ENCODE measurements at places on chromosomes 2 and 18.

GRCh38 chr2:134139611-134140010, 114.3 kb upstream of the MGAT5 start:
- no peak for DNase-seq

GRCh38 chr18:59065684-59066083, 74.0 kb upstream of the SEC11C start:
- no peak for DNase-seq

- DNase-seq, result no peak
Measured at GRCh38 chr2:8086357-8086756, 595.5 kb upstream of the ID2 start.

- DNase-seq, result no peak
Measured at GRCh38 chr2:15527074-15527739, 33.9 kb downstream of the NBAS start.

DNA sequence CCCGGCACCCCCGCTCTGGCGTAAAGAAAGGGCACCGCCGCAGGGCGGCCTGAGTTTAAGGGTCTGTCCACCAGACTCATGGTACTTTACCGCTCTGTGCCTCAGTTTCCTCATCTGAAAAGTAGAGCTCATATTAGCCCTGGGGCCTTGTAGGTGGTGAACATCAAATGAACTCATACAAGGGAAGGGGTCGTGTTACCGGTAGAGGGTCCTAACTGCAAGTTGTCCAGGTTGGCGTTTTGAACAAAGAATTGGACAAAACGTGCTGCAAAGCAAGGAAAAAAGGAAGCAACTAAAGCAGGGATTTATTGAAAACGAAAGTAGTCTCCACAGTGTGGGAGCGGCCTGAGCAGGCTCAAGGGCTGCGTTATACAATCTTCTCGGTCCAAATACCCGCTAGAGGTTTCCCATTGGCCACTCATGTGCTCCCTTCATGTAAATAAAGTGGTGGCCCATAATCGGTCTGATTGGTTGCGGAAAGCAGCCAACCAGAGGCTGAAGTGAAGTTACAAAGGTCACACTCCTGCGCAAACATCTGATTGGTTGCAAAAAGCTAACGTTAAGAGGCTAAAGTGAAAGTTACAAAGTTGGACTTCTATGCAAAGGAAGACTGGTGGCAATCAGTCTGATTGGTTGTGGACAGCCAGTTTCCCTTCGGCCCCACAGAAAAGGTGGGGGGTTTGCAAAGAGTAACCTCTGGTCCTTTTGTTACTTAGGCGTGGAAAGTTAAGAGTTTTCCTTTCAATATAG, 80.7 kb upstream of the LDLRAD4 start:
- no peak for DNase-seq

- DNase-seq, result no peak
Measured at GRCh38 chr18:28602391-28602790, 425.5 kb upstream of the CDH2 start.

- DNase-seq, result no peak
Measured at GRCh38 chr2:125516496-125517109, 1139.4 kb upstream of the GYPC start.

DNA sequence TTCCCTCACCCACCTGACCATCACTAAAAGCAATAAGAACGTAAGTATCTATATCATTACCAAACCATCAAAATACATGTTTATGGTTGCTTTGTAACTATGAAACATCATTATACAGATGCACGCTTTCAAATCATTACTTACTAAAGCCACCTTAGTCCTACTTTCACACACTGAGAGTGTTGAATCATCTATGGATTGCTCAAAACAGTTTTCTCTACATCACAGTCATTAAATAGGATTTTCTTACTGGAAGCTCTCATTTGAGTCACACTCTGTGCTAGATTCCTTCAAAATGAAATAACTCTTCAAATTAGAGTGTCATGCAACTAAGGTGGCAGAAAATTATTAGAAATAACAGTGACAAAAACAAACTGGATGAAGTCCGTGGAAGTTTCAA, 878.4 kb downstream of the CPS1 start:
- DNase-seq, result no peak

DNA sequence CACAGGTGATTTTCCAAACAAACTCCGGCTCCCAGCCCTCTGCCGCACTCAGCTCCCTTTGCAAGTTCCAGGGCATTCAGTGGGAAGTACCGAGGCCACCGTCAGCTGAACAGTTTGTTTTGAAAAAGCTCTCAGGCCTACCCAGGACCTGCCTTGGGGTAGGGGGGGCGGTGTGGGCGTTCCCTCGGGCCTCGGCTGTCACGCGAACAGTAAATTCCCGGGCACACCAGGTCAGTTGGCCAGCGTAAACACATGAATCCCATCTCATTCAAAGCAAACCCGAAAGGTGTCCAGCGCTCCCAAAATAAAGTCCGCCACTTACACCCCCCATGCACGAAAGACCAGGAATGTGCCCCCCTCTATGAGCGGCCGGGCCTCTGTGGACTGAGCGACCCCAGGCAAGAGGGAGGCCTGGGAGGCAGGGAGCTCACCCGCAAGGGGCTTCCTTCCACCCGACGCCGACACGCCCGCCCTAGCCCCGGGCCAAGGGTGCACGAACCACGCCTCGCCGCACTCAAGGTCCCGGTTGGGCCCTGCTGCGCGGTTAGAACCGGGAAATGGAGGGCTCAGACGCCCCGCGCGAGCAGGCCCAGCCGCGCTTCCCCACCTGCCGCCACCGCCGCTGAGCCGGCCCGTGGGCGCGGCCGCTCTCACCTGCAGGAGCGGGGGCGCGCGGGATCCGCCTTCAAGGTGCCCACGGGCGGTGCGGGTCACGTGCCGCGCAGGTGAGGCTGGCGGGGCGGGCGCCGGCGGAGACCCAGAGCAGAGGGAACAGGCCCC, at the start of gene WDSUB1:
TSS of gene WDSUB1 (minus strand) at position 775 of the 780 bp plus-strand sequence. CDS start 3,634 bp downstream, outside the sequence.
- no peak for DNase-seq

- no peak for DNase-seq
Measured at GRCh38 chr2:156435718-156436496, at the start of gene GPD2. GPD2 (plus strand) TSS chr2:156436379; CDS start chr2:156476106, 39,727 bp downstream.

- no peak for DNase-seq
Measured at GRCh38 chr2:240822280-240822847, 2.3 kb upstream of the KIF1A start.

DNA sequence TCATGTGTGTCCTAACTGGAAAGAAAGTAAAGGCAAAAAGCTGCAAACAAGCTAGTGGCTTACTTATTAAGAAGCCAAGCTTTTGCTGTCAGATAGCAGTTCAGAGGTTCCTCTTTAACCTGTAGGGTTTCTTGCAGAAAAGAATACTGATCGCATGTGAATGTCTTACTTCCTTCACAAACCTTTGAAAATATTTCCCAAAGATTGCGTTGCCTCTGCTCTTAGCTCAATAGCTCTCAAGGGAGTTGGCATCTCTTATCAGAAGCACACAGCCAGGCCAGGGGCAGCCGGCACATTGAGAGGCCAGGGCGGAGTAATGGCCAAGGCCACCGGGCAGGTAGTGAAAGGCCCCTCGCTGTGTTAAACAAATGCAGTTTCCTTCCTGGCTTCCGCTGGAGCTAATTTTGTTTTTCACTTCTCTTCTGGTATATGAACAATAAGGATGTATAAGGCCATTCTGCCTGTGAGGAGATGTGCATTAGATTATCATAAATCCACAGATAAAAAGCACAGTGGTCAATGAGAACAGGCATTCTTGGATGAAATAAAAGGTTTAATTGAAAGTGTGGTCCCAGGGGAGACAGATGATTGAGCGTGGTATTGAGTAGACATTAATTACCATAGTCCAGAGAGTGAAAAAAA, 542.4 kb upstream of the NRP2 start:
- no peak for DNase-seq

GRCh38 chr2:49309461-49309860, 155.1 kb upstream of the FSHR start:
- DNase-seq, result no peak

DNA sequence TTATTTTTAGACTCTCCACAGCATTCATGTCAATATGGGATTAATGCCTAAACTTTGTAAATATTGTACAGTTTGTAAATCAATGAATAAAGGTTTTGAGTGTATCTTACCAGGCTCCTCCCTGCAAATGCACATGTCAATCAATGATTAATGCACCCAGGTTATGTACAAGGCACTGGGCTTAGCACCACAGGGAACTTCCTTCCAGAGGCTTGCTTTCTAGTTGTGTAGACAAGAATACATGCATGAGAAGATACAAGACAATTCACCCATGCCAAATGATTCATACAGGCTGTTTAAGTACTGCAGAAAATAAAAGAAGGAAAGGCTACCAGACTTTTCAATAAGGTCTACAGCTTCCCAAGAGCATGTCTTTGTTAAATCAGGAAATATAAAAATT, 114.1 kb downstream of the MMADHC start:
- DNase-seq, result no peak

- DNase-seq, result no peak
Measured at GRCh38 chr2:167335541-167335992, 447.3 kb downstream of the XIRP2 start.

GRCh38 chr18:47601581-47602272, 328.7 kb downstream of the SMAD2 start:
- DNase-seq, result no peak

DNA sequence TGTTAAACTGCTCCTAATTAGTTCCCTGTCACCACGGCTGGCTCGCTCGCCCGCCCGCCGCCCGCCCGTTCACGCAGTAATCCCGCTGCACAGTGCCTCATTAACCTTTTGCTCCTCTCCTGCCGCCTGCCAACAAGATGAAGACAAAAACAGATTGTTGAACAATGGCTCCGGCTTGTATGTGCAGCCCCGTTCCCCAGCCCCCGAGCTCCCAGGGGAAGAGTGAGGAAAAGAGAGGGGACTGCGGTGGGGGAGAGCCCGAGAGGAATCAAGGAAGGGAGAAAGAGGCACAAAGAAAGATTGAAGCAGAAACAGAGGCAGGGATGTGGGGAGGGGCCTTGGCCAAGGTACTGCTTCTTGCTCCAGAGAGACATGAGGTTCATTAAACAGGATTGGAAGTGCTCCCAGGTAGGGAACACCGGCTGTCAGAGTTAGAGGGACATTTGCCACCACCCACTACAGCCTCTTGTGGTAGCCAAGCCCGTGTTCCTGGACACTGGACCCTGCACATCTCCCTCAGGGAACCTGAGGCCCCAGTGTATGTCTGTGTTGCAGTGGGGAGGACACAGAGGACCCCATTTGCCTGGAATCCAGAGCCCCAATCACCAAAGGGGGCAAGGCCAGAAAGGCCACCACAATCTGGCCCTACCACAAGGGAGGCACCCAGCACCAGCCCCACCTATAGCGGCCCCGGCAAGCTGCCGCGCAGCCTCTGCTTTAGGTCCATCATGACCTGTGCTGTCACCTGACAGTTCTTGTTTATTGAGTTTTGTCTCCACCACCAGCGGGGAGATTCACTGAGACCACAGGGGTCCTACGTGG, 38.1 kb downstream of the EMX1 start:
- no peak for DNase-seq

DNA sequence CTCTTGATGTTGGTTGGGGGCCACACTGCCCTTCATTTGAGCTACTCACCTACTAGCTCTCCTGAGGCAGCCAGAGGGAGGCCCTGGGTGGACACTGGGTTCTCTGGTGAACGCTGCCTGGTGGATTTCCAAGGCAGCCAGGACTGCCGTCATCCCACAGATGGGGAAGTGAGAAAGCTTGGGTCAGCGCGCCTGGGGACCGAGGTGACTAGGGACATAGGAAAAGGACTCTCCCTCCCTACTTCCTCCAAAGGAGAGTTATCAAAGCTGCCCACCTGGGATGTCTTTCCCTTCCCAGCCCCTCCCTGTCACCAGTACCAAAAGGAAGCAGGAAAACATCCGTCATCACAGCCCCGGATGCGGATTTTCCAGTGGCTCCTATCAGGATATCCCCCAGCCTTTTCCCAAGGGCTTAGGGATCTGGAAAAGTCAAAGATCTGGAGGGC, 3.8 kb upstream of the SEMA4C start:
- DNase-seq, result no peak

- no peak for DNase-seq
Measured at GRCh38 chr2:24594283-24594682, 103.2 kb downstream of the NCOA1 start.

DNA sequence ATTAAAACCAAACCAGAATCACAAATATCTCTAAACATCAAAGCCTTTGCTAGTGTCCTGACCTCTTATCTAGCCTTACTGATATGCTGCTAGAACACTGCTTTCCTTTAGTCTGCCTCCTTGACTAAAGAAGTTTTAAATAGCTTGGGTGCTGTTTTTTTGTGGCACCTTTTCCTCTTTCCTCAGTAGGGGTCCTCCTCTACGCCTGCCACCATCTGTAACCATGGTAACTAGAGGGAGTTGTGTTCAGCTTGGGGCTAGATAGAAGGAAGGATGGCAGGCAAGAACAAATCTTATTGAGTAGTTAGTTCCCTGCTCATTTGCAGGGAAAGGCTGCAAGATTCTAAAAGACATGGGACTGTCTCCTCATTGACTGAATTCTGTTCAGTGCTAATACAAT, 86.0 kb downstream of the TAF4B start:
- no peak for DNase-seq

- no peak for DNase-seq
Measured at GRCh38 chr2:183035954-183036669, 2.1 kb downstream of the NCKAP1 start.

DNA sequence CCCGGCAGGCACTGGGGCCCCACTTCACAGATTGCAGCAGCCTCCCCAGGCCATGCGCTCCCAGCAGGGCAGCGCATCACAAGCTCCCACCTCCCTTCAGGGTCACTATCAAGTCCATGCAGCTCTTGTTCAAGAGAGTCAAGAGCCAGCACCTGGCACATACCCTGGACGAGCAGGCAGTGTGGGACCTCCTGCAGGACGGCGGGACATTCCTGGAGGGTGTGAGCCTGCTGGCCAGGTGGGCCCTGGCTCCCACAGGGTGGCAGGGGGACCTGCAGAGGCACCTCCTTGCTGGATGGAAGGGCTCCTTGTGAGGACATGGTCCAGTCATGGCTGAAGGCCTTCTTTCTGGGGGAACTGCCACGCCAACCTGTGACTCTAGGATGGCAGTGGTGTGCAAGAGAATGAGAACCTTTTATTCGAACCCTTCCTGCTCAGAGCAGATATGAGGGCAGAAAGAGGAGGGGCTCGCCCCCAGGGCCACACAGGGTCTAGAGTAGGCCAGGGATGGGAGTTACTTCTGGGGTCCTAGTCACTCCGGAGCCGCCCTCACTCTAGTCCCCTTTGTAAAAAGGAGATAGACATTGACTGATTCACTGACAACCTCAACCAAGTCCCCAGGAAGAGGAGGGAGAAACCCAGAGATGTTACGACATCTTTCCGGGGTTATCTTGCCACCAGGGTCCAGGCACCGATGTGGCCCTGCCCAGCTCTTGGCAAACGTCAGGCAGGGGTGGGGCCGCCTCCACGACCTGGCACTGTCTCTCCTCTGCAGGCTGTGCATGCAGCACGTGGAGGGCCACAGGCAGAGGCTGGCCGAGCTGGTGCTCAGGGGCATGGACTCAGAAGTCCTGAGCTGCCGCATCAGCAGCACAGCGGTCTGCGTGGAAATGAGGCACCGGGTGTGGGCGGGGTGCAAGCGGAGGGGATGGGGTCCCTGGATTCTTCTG, 31.3 kb downstream of the HJURP start:
- no peak for DNase-seq

GRCh38 chr2:207161247-207162123, 4.3 kb downstream of the KLF7 start:
- no peak for DNase-seq

- DNase-seq, result no peak
Measured at GRCh38 chr18:77084688-77085035, 47.9 kb downstream of the MBP start.
